CD4-positive, CD25-positive, alpha-beta regulatory T cell (primary cell): ENCODE measurements at places on chromosomes 4 and X. TPM values are rescaled to one million over a fixed set of nuclear protein-coding genes. Genes with fewer than 3 reads are reported as not detected.

DNA sequence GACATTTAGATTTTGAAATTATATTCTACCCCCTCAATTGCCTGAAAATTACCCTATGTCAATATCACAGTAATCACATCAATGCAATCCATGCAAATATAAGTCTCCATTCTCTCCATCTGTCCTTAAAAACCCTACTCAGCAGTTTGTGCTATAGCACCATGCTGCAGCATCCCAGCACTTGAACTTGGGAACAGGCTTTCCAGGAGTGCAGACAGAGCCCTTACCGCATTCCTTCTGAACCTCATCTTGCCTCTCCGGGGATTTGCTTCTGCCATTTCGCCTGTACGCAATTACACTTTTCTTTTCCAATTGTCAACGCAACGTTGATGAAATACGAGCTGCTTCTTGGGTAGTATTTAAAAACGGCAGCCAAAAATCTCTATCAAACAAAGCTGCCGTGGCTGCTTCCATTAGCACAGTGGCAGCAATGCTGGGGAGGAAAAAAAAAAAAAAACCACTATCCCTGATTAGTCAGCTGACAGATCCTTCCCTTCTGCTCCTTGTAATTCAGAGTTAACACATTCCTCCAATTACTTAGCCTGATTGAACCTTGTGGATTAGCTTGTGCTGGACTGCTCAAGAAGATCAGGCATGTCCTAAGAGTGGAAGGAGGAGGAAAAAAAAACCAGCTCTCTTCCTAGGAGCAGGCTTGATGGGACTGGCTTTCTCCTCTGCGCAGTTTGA is 65.6 kb downstream of the MCF2 start:
- no peaks in the 10 kb centered on the region for H3K36me3 ChIP-seq
- DNase-seq: no peak
- no peaks in the 10 kb centered on the region for H3K27me3 ChIP-seq
- no peaks in the 10 kb centered on the region for H3K4me1 ChIP-seq

DNA sequence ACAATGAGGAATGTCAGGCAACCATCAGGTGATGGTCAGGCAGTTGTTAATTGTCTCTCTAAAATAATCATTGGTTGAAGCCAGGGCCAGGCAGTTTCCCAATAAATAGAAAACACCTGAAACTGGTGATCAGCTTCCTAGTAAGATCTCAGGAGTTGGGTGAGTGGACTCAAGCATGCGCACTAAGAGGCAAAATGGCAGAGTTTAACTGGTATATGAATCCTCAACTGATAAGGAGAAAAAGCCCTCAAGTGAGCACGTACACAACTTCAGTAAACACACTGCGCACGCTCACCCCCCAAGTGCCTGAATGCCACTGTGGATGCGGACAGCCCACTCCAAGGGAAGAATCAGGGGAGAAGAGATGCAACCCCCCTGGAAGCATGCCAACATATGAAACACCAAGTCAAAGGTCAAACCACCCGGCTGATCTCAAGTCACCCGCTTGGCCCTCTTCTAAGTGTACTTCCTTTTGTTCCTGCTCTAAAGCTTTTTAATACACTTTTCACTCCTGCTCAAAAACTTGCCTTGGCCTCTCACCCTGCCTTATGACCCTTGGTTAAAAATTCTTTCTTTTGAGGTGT is 39.9 kb downstream of the LNX1 start:
- H3K27ac ChIP-seq: no peak overlapping the region
- H3K4me1 ChIP-seq: no peaks in the 10 kb centered on the region
- H3K36me3 ChIP-seq: no peaks in the 10 kb centered on the region
- H3K4me3 ChIP-seq: no peak overlapping the region

DNA sequence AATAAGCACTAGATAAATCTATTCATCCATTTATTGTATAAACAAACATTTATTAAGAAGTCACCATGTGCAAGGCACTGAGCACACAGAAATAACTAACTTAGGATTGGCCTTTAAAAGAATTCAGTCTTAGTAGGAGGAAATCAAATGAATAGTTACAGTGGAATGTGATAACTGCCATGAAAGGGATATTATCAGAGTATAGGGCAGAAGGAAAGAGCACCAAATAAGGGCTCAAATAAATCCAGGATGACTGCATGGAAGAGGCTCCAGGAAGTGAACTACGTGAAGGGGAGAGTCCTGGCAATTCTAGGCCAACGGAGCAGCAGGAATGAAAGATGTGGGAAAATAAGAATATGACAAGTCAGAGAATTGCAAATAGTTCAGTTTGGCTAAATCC is 406.0 kb downstream of the INPP4B start:
- no peaks in the 10 kb centered on the region for H3K4me1 ChIP-seq
- no peaks in the 10 kb centered on the region for H3K36me3 ChIP-seq
- no peak overlapping the region for H3K27ac ChIP-seq
- no peaks in the 10 kb centered on the region for H3K27me3 ChIP-seq
- DNase-seq: no peak

DNA sequence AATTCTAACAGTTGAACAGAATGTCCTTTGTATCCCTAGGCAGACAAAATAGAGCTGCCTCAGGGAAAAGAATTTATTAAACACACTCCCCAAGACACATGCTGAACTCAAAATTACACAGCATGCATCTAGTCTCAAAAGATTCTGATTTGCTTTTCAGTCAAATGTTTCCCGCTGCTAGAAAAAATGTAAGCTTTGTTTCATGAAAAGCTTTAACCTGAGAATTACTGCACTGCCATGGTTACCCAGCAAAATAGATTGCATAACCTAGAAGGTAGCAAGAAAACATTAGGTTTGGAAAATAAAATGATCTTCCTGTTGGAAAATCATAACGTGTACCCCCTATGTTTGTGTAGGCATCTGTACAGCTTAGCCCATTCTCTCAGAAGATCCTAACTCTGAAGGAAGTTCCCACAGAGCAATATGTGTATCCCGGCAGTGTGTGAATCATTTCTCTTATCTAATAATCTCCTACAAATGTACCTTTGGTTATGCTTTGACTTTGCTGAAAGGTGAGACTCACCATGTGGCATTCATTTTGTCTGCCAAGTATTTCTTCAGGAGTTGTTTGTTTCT is 646.9 kb downstream of the STPG2 start:
- DNase-seq: no peak
- no peaks in the 10 kb centered on the region for H3K27me3 ChIP-seq
- no peaks in the 10 kb centered on the region for H3K4me1 ChIP-seq
- no peaks in the 10 kb centered on the region for H3K36me3 ChIP-seq

GRCh38 chr4:108053251-108053711 is 63.6 kb downstream of the HADH start:
- H3K4me1 ChIP-seq: peaks cover 59% of the 10 kb centered on the region
- no peak overlapping the region for H3K4me3 ChIP-seq
- no peaks in the 10 kb centered on the region for H3K27me3 ChIP-seq
- H3K36me3 ChIP-seq: peaks cover 77% of the 10 kb centered on the region

GRCh38 chr4:76011700-76012387 is 4.5 kb upstream of the CXCL9 start:
- H3K36me3 ChIP-seq: no peaks in the 10 kb centered on the region
- DNase-seq: no peak
- H3K27ac ChIP-seq: no peak overlapping the region

GRCh38 chr4:129144755-129145206 is 48.8 kb downstream of the C4orf33 start:
- H3K4me1 ChIP-seq: no peaks in the 10 kb centered on the region
- H3K4me3 ChIP-seq: no peak overlapping the region
- no peaks in the 10 kb centered on the region for H3K36me3 ChIP-seq
- DNase-seq: no peak
- H3K27ac ChIP-seq: no peak overlapping the region

DNA sequence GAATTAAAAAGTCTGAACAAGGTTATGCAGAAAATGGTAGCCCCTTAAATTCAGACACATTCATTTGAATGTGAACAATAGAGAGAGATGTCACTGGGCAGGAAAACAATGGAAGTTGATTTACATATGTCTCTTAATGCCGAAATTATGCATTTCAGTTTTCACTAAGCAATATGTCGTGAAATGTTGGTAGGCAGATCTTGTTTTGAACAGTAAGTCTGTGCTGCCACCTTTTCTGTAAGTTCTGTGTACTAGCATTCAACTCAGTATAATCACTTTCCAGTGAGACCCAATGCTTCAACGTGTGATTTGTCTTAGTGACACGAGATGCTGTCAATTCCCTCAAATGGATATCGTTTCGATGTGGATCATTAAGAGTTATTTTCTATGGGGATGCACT is 222.7 kb upstream of the VCX3A start:
- H3K27ac ChIP-seq: no peak overlapping the region
- no peaks in the 10 kb centered on the region for H3K36me3 ChIP-seq
- no peak overlapping the region for H3K4me3 ChIP-seq
- no peak for DNase-seq

- no peak overlapping the region for H3K4me3 ChIP-seq
- no peak overlapping the region for H3K27ac ChIP-seq
- DNase-seq: no peak
- H3K4me1 ChIP-seq: no peaks in the 10 kb centered on the region
- H3K36me3 ChIP-seq: no peaks in the 10 kb centered on the region
Measured at GRCh38 chr4:189420572-189420971, 520.1 kb upstream of the FRG1 start.

GRCh38 chrX:24767557-24767956 is 73.8 kb downstream of the POLA1 start:
- no peaks in the 10 kb centered on the region for H3K27me3 ChIP-seq
- H3K27ac ChIP-seq: no peak overlapping the region
- no peak for DNase-seq
- H3K4me1 ChIP-seq: no peaks in the 10 kb centered on the region

- no peaks in the 10 kb centered on the region for H3K27me3 ChIP-seq
- H3K27ac ChIP-seq: no peak overlapping the region
- DNase-seq: no peak
- H3K4me1 ChIP-seq: no peaks in the 10 kb centered on the region
Measured at GRCh38 chr4:188701952-188702351, 562.7 kb downstream of the TRIML1 start.

DNA sequence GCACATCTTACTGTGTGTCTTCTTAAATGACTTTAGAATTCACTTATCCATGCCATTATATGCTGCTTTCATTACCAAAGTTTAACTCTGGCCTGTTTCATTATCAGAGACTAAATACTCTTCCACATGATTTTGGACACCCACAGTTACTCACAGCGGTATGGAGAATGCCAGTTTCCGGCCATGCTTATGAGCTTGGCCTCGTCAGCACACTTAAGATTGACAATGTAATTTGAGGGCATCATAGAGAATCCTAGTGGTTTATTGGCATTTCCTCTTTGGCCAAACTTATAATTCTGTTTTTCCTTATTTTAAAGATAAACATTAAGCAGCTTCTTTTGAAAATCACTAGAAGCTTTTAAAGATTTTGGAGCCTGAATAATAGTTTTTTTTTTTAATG is 104.5 kb downstream of the IRF2 start:
- no peak overlapping the region for H3K4me3 ChIP-seq
- H3K4me1 ChIP-seq: no peaks in the 10 kb centered on the region
- H3K36me3 ChIP-seq: no peaks in the 10 kb centered on the region
- H3K27ac ChIP-seq: no peak overlapping the region
- no peak for DNase-seq

FRAS1 gene
- total RNA-seq: not detected

NPY2R gene
- total RNA-seq: not detected

ETDB gene
- total RNA-seq: not detected

LSM6 gene
- 16.8 TPM for total RNA-seq

F11 gene
- total RNA-seq: not detected
